ENCODE measurements at places on chromosomes 16 and 17.

GRCh38 chr16:49108611-49109010 lies 173.0 kb downstream of the CBLN1 start:
- DNase-seq, result no peak
- H3K4me1 ChIP-seq, result no peaks in the 10 kb centered on the region
- H3K4me3 ChIP-seq, result no peak overlapping the region
- peaks cover 10% of the 10 kb centered on the region for H3K27me3 ChIP-seq

- no peaks in the 10 kb centered on the region for H3K36me3 ChIP-seq
- DNase-seq, result no peak
- no peak overlapping the region for H3K27ac ChIP-seq
- peaks cover 8% of the 10 kb centered on the region for H3K4me1 ChIP-seq
- H3K27me3 ChIP-seq, result peaks cover 11% of the 10 kb centered on the region
Observed at GRCh38 chr16:14354561-14355351, 275.3 kb downstream of the PARN start.

GRCh38 chr16:17463335-17463734 lies 7.4 kb downstream of the XYLT1 start:
- peaks cover 6% of the 10 kb centered on the region for H3K36me3 ChIP-seq
- H3K4me3 ChIP-seq, result peak overlapping the region; percentile 70
- H3K27ac ChIP-seq, result peak overlapping the region; percentile 73

GRCh38 chr16:58727796-58728568 lies 6.1 kb downstream of the GOT2 start:
- DNase-seq, result no peak
- no peaks in the 10 kb centered on the region for H3K36me3 ChIP-seq
- H3K27me3 ChIP-seq, result no peaks in the 10 kb centered on the region
- no peak overlapping the region for H3K4me3 ChIP-seq
- H3K4me1 ChIP-seq, result peaks cover 14% of the 10 kb centered on the region

GRCh38 chr17:5035315-5035714 lies at the start of gene SLC52A1:
Gene SLC52A1, minus strand, starts transcription at chr17:5035426. Its CDS starts 820 bp downstream, at chr17:5034606.
- no peak within 1 kb of the TSS for H3K4me3 ChIP-seq
- H3K4me1 ChIP-seq, result peaks cover 16% of the 10 kb centered on the region
- no peak within 1 kb of the TSS for H3K27ac ChIP-seq
- DNase-seq, result no peak
- no peaks in the 10 kb centered on the region for H3K36me3 ChIP-seq
- peaks cover 2% of the 10 kb centered on the region for H3K27me3 ChIP-seq

Measured in natural killer cell treated with Interleukin-12 subunit alpha and Interleukin-12 subunit beta and Interleukin-15 and Interleukin-18, amount 100 ng/mL, for 72 hours (primary cell).